Activated CD8-positive, alpha-beta memory T cell treated with anti-CD3 and anti-CD28 coated beads for 24 hours (primary cell): ENCODE measurements at places on chromosomes 7 and 10.

- DNase-seq, result no peak
Measured at GRCh38 chr10:114271779-114272167, 32.7 kb downstream of the VWA2 start.

DNA sequence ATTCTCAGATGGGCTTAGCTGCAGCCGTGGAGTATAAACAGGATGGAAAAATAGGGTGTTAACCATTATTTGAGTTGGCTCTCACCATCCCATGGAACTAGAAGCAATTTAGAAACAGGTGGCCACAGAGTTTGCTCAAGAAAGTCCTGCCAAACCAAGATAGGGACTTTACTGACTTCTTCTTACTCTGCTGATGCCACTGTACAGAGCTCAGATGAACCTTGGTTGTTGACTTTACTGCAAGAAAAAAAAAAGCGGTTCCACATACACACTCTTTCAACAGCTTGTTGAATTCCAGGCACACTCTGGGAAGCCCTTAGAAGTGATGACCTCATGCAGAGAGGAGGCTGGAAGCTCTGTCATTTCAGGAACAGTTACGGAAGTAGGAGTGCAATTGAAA lies 753.4 kb downstream of the NRG3 start:
- no peak for DNase-seq

DNA sequence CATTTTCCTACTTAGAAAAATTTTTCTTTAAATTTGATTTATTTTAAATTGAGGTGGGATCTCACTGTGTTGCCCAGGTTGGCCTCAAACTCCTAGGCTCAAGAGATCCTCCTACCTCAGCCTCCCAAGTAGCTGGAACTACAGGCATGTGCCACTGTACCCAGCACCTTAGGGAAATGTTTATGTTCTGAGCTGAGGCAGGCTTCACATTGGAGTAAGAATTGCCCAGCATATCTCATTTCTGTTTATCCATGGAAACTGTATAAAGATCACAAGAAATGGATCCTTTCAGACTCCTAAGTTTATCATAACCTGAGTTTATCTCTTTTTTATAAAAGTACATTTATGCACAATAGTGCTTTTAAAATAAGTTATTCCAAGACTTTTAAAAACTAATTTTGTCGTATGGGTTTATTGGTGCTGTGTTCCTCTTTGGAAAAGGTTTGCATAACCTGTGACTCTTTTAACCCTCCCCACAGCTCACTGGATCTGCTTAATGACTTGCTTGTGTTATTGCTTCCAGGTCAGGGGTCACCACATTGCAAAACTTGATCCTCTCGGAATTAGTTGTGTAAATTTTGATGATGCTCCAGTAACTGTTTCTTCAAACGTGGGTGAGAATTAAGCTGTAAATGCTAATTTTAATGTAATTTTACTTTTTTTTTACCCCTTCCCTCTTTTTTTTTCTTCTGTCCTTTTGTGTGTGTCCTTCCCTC lies 40.7 kb downstream of the OGDH start:
- no peak for DNase-seq

DNA sequence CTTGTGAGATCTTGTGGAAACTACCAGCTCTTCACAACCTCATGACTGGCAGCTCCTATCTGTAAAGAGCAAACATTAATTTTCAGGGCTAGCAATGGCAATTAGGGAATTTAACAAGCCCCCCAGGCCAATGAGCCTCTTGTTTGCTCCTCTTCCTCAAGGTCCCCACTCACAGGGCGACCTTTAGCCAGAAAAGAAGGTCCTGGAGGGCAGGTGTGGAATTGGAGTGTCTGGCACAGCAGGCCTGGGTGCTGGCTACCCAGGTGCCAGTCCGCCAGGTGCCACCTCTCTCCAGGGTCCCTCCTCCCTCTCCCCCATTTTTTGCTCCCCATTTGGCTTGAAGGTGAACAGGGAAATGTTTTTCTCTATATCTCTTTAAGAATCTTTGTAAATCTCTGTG lies 1.9 kb upstream of the CEP55 start:
- no peak for DNase-seq

DNA sequence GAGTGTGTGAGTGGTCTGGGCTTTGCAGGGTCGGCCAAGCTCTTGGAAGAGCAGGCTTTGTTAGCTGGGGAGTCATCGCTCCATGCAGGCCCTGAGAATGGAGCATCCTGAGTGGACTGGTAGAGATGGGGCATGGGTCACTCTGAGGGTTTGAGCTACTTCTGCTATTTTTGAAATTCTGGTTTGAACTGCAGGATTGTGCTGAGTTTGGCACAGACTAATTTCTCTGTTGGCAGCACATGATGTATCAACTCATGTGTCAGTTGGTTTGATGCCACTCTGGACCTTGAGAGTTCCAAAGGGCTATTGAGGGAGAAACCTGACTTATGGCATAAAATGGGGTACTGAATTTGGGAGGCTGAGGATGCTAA lies 56.3 kb downstream of the LRMDA start:
- DNase-seq, result no peak

- no peak for DNase-seq
Measured at GRCh38 chr7:110071192-110071591, 1019.7 kb upstream of the LRRN3 start.

DNA sequence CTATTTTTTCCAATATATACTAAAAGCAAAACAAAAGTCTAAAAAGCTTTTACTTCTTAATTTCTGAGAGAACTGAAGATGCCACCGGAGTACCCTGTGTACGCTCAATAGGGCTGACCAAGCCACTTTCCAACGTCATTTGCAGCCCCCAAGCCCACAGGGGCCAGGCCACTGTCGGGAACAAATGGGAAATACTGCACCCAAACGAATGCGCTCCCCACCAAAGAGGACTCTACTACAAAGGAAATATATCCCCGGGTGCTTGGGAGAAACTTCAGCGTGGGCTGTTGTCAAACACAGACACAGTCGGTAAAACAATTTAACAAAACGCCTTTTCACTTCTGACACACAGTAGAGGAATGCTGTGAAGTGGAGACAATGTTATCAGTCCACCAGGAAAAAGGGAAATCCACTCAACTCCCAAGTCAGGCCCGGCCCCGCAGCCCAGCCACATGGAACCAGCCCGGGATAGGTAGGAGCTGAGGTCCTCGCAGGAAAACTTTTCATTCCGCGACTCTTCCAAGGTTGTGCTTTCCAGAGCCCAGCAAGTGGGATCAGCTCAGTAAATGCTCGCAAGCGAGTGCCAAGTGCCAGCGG lies 1.4 kb downstream of the PARD3 start:
- no peak for DNase-seq

GRCh38 chr7:149854611-149855360 lies 16.6 kb downstream of the ZNF862 start:
- no peak for DNase-seq

- no peak for DNase-seq
Measured at GRCh38 chr7:693280-693679, 33.2 kb upstream of the DNAAF5 start.
